ENCODE measurements at places on chromosomes 4 and X.

GRCh38 chrX:25020905-25021449 lies 5.2 kb upstream of the ARX start:
- no peak for DNase-seq

GRCh38 chr4:76485450-76485849 lies 50.4 kb downstream of the SHROOM3 start:
- no peak for DNase-seq

DNA sequence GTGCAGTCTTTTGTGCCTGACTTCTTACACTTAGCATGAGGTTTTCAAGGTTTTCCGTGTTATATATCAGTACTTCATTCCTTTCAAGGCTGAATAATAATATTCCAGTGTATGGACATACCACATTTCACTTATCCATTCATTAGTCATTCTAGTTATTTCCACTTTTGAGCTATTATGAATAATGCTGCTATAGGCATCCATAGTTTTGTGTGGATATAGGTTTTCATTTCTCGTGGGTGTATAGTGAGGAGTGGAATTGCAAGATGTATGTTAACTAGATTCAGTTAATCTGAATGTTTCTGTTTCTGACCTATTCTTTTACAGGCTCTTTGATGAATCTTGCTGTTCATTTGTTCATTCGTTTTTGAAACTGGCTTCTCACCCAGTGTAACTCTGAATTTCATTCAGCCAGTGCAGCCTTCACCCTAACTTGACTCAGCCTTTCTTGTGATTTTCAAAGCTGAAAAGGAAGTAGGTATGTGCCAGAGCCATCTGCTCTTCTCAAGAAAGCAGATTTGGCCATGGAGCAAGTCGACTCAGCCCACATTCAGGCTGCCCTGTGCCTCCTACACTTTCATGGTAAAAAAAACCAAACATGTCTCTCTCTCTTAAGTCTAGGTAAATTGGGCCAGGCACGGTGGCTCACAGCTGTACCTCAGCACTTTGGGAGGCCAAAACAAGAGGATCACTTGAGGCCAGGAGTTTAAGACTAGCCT lies 56.3 kb upstream of the NOCT start:
- DNase-seq = no peak

- no peak for DNase-seq
Observed at GRCh38 chr4:24668956-24669355, 84.6 kb upstream of the DHX15 start.

GRCh38 chrX:148649145-148649795 lies 148.9 kb downstream of the AFF2 start:
- no peak for DNase-seq

- no peak for DNase-seq
Observed at GRCh38 chr4:140756319-140757231, at the start of gene TBC1D9. Gene TBC1D9, minus strand, starts transcription at chr4:140756385. Its CDS starts 340 bp downstream, at chr4:140756045.

- DNase-seq = no peak
Observed at GRCh38 chr4:73761856-73762255, 21.5 kb downstream of the CXCL8 start.
